ENCODE measurements at places on chromosomes 7 and 10.

GRCh38 chr7:101231644-101232043 lies 6.0 kb downstream of the CLDN15 start:
- no peak for DNase-seq

DNA sequence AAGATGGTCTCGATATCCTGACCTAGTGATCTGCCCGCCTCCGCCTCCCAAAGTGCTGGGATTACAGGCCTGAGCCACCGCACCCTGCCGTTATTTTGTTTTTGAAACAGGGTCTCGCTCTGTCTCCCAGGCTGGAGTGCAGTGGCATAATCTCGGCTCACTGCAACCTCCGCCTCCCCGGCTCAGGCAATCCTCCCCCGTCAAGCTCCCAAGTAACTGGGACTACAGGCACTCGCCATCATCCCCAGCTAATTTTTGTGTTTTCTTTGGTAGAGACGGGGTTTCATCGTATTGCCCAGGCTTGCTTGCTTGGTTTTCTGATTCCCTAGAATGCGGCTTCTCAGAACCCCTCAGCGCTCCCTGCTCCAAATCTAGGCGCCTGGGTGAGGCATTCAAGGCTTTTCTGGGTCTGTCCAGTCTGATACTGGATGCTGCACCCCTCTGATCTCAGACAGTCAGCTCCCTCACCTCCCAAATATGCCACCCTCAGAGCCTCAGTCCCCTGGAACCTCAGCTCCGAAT lies 1.3 kb downstream of the TFR2 start:
- no peak for DNase-seq

DNA sequence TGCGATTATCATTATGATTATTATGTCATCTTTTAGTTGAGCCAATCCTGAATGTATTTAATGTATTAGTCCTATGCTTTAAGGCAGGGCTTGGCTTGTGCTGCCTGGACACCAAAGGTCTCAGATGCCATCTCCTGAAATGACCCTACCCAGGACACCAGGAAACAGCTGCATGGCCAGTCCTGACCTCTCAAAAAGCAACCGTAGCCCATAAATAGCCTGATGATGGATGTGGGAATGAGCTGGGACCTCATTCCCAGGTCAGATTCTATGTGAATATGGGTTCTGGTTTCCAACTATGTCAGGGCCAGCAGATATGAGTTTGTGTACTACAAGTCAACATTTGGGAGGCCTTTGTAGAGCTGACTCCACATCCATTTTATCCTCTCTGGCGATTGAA lies 438.4 kb downstream of the NRG3 start:
- DNase-seq = no peak

GRCh38 chr10:3203972-3204371 lies 31.4 kb upstream of the PITRM1 start:
- DNase-seq = no peak

DNA sequence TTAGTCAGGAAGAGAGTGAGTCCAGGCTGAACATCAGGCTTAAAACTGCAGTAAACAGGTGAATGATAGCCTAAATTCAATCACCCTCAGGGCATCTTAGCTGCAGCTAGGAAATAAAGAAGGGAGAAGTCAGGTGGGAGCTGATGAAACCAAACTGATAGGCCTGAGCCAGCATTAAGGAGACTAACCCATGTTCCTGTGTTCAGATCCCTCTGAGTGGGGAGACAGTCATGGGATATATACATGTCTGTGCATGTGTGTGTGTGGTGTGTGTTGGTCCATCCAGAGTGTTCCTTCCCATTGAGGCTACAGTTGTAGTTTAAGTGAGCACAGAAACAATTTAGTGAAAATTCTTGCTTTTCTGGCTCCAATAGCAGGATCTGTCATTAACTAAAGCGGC lies 480.9 kb downstream of the PHTF2 start:
- DNase-seq = no peak

- no peak for DNase-seq
These were observed 25.5 kb downstream of the KLHDC10 start for GRCh38 chr7:130095812-130096211.

- DNase-seq = no peak
These were observed 6.1 kb downstream of the ZNF853 start for GRCh38 chr7:6621195-6622133.

- peak; percentile 88 for DNase-seq
These were observed at the start of gene CARD11 for GRCh38 chr7:3043544-3044371. TSS of gene CARD11 (minus strand) at chr7:3043867. CDS start at chr7:2958506, 85,361 bp downstream.

DNA sequence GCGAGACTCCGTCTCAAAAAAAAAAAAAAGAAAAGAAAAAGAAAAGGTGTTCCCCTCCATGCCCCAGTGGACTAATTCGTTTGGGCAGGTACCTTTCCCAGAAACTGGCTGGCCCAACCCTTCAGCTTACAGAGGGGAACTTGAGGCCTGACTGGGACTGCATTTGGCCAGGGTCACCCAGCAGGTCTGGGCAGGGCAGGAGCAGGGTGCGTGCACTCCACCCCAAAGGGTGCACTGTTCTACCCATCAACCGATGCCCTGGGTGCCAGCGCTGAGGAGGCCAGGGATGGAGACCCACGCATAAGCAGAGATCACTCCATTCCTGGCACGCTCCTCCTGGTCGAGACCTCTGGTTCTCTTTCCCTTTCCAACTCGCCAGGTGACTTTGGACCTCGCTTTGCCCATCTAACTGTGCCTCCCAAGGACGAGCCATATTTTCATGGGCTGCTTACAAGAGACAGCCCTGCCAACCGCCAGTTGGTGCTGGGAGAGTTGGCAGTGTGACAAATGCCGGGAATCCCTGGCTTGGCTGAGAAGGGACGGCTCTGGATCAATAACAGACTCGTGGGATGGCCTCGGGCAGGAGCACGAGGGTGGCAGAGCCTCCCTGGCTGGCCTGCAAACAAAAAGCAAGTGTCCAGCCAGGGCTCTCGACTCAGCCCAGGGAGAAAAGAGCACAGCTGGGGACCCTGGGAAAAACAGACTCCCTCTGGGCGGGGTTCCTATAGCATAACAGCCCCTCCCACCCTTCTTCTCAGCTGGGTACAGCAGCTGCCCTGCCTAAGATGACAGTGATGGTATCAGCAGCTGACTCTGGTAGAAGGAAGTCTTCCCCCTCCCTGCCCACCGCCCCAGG lies 7.9 kb downstream of the HSPB1 start:
- DNase-seq = no peak

GRCh38 chr7:82268632-82269031 lies 174.9 kb downstream of the CACNA2D1 start:
- no peak for DNase-seq

GRCh38 chr7:96657347-96658021 lies 52.2 kb downstream of the SEM1 start:
- peak; percentile 10 for DNase-seq

- no peak for DNase-seq
These were observed 18.0 kb downstream of the TMEM106B start for GRCh38 chr7:12229046-12229445.

- peak; percentile 18 for DNase-seq
These were observed 7.3 kb downstream of the SCART1 start for GRCh38 chr10:133461027-133461426.

- DNase-seq = peak; percentile 79
These were observed 1.9 kb downstream of the TET1 start for GRCh38 chr10:68561865-68562649.

- DNase-seq = peak; percentile 78
These were observed 28.4 kb downstream of the UBE2D4 start for GRCh38 chr7:43954524-43955228.

- DNase-seq = no peak
These were observed 441 bp downstream of the FBH1 start for GRCh38 chr10:5890452-5890915.

DNA sequence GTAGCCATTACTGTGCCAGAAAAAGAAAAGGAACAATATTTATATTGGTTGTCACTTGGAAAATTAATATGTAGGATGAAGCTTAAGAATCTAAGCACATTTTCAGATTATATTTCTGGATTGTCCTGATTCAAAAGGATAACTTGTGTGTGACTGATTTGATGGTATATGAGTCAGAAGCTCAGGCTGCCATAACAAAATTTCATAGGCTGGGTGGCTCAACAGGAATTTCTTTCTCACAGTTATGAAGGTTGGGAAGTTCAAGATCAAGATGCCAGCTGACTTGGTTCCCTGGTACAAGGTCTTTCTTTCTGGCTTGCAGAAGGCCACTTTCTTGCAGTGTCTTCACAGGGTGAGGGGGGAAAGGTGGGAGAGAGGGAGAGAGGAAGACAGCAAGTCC lies 108.5 kb downstream of the ST7 start:
- no peak for DNase-seq

DNA sequence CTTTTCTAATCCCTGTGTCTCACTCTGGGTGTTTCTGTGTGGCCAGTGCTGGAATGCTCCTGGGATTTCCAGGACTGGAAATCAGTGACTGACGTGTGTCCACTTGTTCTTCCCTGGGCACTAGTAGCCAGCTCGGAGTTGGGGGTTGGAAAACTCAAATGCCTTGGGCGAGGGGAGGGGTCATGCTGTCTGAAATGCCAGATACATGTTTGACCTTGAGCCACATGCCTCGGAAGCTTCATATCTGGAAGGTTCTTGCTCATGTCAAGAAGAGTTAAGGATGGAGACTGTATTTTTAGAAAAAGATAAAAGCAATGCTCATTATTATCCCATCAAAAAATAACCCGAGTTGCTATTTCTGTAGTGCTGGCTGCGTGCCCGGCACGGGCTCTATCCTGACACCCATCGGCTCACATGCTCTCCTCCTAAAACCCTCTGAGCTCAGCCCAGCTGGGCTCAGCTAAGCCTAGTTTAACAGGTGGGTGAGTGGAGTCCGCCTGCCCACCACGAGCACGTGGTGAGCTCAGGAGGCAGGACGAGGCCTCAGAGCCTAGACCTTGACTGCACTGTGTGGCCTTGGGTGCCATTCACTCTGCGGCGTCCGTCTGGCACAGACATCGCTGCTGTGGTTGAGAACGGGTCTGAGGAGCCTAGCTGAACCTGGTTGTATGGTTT lies 6.4 kb downstream of the DPYSL4 start:
- no peak for DNase-seq

DNA sequence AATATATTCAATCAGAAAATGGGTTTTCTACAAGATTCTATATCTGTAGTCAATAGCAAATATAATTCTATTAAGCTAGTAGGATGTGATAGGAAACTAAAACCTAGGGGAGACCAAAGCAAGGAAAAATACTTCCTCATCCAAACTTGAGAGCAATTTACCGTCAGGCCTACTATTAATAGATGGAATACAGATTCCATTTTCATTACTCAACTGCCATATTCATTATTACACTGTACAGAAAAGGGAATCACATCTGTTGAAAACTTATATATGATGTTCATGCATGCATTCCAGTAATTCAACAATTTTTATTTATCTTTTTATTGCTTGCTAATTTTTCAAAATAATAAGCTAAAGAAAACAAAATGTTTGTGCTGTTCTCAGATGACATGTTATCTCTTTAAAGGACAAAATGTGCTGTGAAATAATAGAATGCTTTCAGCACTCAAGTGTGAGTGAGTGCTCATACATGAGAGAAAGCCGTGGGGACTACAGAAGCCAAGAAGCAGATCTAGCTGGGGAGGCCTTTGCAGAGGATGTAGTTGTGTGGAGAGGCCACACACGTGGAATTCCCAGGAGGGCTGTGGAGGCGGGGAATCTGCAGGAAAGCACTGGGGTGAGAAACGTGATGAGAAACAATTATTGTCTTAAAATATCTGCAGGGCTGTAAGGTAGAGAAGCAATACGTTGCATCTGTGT lies 110.0 kb downstream of the EGFR start:
- no peak for DNase-seq

- DNase-seq = peak; percentile 80
These were observed 15.2 kb downstream of the OAT start for GRCh38 chr10:124403548-124403947.

DNA sequence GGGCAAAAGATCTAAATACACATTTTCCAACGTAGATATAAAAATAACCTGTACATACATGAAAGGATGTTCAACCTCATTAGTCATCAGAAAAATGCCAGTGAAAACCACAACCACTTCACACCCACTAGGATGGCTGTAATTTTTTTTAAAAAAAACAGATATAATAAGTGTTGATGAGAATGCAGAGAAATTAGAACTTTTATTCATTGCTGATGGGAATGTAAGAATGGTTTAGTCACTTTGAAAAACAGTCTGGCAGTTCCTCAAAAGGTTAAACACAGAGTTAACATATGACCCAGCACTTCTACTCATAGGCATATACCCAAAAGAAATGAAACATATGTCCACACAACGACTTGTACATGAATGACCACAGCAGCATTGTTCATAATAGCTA lies 32.3 kb upstream of the PRKCQ start:
- DNase-seq = no peak

- DNase-seq = no peak
These were observed 193.2 kb downstream of the LRMDA start for GRCh38 chr10:75624638-75625037.

DNA sequence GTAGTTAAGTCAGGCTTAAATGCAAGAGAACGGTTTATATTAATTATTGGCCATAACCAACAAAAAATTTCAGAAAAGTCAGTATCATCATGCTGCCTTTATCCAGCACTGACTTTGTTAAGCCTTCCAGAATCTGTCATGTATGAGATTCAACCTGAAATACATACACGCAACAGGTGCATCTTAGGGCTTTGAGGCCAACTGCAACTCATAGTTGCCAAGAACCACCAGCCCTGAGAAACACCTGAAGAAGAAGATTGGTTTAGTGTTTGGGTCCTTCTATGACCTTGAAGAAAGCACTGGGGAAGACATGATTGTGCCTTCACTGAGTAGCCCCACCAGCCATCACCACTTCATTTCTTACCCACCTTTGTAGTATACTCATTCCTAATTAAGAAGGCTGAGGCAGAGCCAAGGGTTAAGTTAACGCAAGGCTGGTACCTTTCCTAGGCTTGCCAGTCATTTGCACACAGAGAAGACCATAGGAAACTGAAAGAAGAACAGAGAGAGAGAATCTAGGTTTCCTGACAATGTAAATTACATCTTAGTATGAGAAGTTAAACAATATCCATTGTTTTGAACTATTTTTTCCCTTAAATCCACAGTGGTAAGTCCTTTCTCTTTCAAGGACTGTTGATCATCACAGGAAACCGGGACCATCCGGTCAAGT lies 200.1 kb upstream of the PRKCQ start:
- DNase-seq = no peak

All from H7 (cell line).